ENCODE measurements at places on chromosomes 3 and 15.

GRCh38 chr3:39804951-39805350 lies 4.5 kb upstream of the MYRIP start:
- no peak for DNase-seq

GRCh38 chr3:65048151-65048550 lies 360.4 kb upstream of the ADAMTS9 start:
- peak; percentile 38 for DNase-seq

DNA sequence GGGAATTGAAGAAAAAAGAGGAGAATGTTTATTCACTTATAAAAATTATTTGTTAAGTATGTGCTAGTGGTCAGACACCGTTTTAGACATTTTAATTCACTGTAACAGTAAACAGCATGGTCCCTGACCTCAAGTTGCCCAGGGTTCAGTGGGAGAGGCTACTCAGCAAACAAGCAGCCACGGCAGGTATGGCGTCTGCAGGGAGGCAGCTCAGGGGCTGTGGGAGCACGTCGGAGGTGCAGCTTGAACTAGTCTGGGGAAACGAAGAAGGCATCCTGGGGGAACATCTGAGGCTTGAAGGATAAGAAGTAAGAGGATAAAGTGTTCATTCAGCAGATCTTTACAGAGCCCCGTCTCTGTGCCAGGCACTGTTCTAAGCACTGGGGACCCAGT lies 66.0 kb downstream of the CRTC3 start:
- no peak for DNase-seq

DNA sequence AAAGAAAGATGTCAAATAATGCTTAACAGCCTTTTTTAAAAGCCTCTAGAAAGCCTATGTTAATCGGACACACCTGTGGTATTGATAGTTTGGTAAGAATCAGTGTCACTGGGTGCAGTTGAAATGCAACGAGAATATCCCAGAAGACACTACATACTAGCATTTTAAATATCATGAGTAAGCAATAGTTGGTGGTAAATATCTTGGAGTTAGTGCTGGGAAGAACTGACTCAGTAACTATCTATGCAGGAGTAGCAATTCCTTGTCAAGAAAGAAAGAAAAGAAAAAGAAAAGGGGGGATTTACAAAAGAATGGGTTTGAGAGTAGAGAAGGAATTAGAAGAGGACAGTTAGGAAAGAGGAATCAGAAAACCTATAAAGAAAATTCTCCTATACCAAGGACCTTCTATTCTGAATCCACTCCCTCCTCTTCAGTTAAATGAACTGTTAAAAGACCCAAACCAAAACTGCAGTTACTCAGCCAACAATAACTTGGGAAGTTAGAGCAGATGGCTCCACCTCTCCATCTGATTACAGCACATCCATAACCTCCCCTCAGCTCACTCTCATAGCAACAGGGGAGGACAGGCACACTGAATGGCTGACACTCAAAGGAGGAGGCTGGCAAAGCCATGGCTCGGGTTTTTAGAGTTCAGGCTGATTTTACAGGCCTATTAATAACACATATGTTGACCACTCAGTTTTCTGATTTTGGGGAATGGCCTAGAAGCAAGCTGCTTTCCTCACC lies 207.6 kb upstream of the MDFIC2 start:
- DNase-seq = peak; percentile 67

GRCh38 chr15:37055481-37055880 lies 44.9 kb downstream of the MEIS2 start:
- DNase-seq = no peak

DNA sequence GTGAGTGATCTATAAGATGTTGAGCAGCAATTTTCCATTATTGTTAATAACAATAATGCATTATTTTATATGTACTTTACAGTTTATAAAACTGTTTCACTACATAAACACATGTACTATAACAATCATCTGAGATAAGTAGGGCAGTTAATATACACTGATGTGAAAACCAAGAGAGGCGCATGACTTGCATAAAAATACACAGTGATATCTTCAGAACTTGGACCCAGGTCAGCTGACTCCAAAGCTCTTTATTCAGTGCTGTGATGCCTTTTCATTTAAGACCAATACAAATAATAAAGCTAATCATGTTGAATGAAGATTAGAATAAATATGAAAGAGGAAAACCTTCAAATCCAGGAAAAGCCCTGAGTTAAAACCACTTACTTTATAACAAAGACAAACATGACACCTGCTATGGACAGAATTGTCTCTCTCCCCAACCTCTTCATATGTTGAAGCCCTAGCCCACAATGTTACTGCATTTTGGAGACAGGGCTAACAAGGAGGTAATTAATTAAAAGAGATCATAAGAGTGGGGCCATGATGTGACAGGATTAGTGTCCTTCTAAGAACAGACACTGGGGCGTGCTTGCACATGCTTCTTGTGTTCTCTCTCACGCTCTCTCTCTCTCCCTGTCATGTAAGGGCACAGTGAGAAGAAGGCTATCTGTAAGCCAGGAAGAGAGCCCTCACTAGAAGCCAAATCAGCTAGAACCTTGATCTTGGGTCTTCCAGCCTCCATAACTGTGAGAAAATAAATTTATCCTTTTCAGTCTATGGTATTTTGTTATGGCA lies 55.8 kb upstream of the TSPAN3 start:
- no peak for DNase-seq

GRCh38 chr3:167110901-167111300 lies 269.2 kb downstream of the ZBBX start:
- DNase-seq = peak; percentile 59

DNA sequence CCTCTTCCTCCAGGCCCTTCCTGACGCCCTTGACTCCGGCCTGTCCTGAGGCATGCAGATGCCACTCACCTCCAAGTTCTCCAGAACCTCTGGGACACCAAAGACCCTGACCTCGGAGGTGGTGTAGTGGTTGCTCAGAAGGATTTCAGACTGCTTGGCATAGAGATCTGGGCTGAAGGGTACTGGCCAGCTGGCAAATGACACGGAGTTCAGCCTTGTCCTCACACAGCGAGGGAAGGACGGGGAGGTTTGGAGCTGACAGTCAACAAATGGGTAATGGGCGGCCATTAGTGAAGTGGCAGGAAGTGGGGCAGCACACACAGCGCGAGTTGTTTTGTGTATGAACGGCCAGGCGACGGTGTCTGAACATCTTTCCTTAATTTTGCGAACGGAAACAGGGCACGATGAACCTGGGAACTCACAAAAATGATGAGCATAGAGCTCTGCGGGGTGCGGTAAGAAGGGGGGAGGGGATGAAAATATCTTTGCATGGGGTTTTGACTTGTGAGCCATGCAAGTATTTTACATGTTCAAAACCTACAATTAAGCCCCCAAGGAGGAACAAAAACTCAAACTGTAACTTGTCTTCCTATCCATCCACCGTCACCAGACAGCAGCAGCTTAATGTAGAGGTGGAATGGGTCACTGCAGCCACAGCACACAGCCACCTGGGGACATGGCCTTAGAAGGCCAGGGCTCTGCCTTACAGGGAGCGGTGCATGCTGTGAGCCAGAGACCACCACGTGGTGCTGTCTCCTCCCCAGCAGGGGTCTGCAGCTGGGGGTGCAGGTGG lies 43.6 kb upstream of the RPL32 start:
- no peak for DNase-seq

DNA sequence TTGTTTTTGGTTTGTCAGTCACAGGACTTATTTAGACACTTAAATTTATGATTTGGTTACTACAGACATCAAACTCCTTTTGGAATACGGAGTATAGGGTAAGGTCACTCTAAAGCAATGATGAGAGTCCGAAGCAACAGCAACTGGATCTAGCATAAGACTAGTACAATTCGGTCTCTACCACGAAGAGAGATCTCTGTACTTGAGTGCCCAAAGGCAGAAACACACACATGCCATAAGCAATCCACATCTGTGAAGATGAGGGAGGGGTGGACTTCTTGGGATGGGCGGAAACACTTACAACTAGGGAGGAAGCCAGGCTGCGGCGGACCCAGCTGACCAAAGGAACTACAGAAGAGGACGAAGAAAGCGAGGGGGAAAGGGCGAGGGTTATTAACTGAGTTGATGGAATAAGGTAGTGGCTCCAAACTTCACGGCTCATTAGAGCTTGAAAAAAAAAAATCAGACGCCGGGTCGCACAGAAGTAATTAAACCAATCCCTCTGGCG lies 595 bp downstream of the DPH6 start:
- peak; percentile 58 for DNase-seq

- no peak for DNase-seq
Measured at GRCh38 chr3:30170681-30171438, 435.5 kb upstream of the TGFBR2 start.

GRCh38 chr3:31573036-31573779 lies 40.5 kb downstream of the STT3B start:
- no peak for DNase-seq

DNA sequence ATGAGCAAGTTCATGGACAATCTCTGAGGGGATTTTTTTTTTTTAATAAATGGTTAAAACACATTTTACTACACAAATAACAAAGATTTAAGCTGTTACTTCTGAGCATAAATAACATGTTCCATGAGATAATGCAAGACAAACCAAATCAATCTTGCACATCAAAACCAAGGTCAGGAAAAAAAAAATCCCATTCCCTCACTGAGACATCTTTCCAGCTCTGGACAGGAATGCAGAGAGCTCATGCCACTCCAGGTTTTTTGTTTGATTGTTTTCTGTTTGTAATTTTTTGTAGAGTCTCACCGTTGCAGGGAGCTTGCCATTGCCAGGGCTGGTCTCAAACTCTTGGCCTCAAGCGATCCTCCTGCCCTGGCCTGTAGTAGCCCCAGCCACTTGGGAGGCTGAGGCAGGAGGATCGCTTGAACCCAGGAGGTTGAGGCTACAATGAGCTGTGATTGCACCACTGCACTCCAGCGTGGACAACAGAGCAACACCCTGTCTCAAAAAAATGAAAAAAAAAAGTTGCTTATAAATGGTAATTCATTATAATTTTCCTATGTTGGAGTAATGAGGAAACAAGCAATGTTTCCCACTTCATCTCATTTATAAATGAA lies 14.0 kb downstream of the OSBPL10 start:
- no peak for DNase-seq

DNA sequence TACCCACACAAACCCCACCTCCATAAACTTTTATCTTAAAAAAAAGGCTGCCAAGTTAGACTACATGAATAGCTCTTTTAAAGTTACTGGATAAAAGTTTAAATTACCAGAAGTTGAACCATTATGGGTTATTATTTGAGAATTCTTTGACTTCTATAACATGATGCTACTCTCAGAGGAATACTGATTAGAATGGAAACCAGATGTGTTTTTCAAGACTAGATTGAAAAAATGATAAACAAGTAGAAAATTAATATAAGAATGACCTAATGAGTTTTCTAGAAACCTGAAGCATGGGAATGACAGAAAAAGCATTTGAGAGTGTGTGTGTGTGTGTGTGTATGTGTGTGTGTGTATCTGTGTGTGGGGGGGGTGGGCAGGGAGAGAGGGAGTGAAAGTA lies 12.4 kb upstream of the FGF7 start:
- peak; percentile 10 for DNase-seq

GRCh38 chr3:141643391-141643790 lies 94.7 kb upstream of the RNF7 start:
- DNase-seq = peak; percentile 85

DNA sequence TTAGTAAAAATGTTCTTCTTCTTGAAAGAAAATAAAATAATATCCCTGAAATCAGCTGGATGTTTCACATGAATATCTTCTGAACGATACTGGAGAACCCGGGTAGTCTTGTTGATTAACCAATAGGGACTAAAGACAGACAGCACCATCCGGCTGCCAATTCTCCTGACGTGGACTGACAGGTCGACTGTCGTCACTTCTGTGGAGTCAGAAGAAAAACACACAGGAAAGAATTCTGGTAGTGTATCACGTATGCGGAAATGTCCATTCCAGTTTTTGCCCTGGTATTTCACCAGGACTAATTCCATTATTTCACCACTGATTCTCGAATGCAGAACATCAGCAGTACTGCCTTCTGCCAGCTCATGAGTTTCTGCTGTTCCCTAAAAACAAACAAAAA lies 144.6 kb downstream of the VPS13C start:
- no peak for DNase-seq

DNA sequence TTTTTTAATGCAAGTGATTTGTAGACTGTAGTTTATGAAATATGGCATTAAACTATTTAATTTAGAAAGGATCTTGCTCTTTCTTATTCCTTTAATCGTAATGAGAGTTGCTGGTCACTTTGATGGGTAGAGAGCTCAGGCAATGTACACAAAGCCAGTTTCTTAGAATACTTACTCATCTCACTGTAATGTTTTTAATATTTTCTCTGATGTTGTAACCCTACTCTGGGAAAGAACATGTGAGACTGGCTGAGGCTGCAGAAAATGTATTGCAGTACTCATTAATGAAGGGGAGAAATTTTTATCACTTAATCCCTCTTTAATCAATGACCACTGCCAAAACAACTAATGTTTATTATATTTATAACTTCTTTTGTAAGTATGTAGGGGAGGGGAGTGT lies 479.4 kb upstream of the KCNMB2 start:
- no peak for DNase-seq

- peak; percentile 99 for DNase-seq
Measured at GRCh38 chr15:80480909-80481308, 76.7 kb downstream of the ARNT2 start.

GRCh38 chr15:62498712-62499111 lies 333.6 kb upstream of the C2CD4B start:
- peak; percentile 34 for DNase-seq

DNA sequence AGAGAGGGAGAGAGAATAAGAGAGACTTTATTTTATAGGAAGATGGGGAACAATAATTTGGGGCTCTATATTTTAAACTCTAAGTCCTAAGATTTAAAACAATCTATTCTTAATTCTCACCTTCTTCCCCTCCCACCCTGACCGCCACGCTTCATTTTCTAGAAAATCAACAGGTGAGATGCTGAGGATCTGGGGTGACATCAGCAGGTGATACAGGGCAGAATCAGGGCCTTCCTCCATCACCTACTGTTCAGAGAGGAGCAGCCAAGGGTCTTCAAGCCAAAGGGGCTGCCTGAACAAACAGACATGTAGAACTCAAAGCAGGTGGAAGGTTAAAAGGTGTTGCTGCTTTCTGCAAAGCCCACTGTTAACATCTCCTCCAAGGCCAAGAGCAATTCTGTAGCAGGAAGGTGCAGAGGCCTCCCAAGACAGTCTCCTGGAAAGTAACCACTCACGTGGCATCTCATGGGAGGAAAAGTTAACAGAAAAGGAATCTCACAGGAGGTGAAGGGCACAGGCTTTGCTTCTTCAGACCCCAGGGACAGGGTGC lies 183.6 kb upstream of the TLE3 start:
- DNase-seq = no peak

GRCh38 chr3:89227218-89227617 lies 119.8 kb downstream of the EPHA3 start:
- peak; percentile 5 for DNase-seq

GRCh38 chr3:184531626-184532280 lies 29.8 kb upstream of the EPHB3 start:
- DNase-seq = no peak

GRCh38 chr3:7290077-7290825 lies 429.3 kb downstream of the GRM7 start:
- DNase-seq = peak; percentile 8

DNA sequence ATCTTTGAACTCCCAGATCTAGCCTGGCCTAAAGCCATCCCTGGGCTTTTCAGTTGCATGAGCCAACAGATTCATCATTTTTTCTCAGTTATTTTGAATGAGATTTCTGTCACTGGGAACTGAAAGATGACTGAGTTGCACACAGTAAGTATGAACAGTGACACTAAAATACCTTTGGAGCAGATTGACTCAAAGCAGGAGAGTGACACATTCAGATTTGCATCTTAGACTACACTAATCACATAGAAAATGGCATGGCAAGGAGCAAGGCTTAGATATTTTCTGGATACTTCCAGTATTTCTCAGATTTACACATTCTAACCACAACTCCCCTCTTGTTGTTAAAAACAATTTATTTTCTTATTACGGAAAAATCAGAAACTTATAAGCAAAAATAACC lies 32.8 kb downstream of the SEC62 start:
- DNase-seq = no peak
